Retina (tissue), 1 donor: ENCODE measurements at places on chromosomes 6 and 20.

GRCh38 chr6:4180652-4181255, 45.4 kb upstream of the ECI2 start:
- DNase-seq: no peak

GRCh38 chr6:135226537-135226936, 45.4 kb downstream of the MYB start:
- DNase-seq: no peak

DNA sequence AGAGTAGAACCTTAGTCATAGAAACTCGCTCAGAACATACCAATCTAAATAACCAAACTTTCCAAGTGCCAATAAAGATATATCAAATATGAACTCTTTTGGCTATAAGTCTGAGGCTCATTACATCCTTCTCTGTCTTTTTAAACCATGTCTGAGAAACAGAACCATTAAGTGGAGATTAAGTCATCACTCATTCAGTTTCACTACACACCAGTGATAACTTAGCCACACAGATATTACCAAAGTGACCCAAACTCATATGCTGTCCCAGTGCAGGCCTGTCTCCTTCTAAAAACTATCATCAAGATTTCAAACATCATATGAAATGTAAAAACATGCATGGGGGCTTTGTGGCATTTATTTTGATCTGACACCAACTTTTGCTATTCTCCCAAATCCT, 12.0 kb downstream of the GCLC start:
- DNase-seq: no peak

DNA sequence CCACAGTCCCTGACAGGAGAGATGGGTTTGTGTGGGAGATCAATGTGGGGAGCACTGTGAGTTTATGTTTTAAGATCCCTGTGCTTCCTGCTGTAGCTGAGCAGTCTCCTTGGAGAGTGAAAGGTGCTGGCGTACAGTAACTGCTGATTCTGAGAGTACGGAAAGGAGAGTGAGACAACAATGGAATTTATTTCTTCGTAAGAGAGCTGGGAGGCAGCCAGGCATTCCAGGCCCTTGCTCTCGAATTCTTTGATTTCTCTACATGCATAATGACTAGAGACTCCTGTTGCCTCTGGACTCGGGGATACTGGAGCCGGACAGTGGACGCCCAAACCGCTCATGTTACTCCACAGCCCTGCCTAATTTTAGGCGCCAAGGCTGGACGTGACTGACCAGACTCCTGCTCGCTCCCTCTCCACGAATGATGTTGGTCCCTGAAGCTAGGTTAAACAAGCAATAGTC, 131.0 kb upstream of the PHACTR1 start:
- no peak for DNase-seq

- no peak for DNase-seq
Measured at GRCh38 chr6:11542863-11543262, 5.3 kb downstream of the TMEM170B start.

- DNase-seq: no peak
Measured at GRCh38 chr6:21333715-21334114, 259.8 kb upstream of the SOX4 start.

- no peak for DNase-seq
Measured at GRCh38 chr6:6436946-6437345, 116.5 kb upstream of the F13A1 start.

- no peak for DNase-seq
Measured at GRCh38 chr6:44527583-44528369, 140.3 kb downstream of the CDC5L start.

DNA sequence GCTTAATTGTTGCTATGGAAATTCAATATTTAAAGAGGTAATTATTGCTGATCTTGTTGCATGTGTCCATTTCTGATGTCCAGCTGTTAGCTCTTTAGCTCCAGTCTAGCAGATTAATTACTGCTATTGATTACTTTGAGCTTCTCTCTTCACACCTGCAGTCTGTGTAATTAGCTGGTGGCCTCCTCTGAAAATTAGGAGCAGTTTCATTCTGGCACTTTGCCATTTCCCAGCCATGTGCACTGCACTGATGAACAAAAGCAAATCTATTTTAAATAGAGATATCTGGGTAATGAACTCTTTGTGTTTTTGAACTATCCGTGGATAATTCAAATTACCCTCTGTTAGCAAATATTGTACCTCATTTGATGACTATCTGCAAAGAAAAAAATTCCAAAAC, 275.9 kb downstream of the RNF144B start:
- DNase-seq: no peak

- no peak for DNase-seq
Measured at GRCh38 chr20:8296536-8296935, 164.5 kb downstream of the PLCB1 start.

- no peak for DNase-seq
Measured at GRCh38 chr6:163352011-163352685, 62.4 kb upstream of the QKI start.

DNA sequence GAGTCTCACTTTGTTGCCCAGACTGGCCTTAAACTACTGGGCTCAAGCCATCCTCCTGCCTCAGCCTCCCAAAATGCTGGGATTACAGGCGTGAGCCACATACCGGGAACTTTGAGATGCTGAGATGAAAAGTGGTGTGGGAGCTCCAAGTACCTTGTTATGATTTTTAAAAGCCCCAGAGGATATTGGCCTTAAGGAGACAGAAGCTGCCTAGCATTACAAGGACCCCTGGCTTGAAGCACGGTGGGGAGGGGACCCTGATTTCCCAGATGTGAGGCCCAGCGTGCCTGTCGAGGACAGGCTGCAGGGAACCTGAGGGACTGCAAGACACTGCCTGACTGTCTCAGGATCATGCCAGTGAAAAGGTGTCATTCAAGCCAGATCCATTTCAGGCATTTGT, 75.3 kb upstream of the TIAM2 start:
- DNase-seq: no peak

GRCh38 chr6:1930356-1930755, 315.0 kb downstream of the GMDS start:
- DNase-seq: no peak

DNA sequence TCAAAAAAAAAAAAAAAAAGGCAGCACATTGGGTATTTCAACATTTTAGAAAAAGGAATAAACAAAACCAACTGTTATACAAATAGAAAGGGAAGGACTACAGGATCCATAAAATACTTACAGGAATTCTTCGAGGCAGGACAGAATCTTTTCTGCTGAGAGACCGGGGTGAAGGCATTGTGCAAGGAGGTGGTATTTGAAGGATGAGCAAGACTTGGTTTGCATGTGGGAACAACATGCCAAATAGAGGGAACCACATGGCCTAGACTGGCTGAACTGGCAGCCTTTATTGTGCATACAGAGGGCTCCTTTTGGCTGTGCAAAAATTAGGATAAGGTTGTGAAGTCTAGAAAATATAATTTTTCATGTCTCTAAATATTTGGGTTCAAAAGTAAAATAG, 62.9 kb downstream of the SCAND1 start:
- DNase-seq: no peak

DNA sequence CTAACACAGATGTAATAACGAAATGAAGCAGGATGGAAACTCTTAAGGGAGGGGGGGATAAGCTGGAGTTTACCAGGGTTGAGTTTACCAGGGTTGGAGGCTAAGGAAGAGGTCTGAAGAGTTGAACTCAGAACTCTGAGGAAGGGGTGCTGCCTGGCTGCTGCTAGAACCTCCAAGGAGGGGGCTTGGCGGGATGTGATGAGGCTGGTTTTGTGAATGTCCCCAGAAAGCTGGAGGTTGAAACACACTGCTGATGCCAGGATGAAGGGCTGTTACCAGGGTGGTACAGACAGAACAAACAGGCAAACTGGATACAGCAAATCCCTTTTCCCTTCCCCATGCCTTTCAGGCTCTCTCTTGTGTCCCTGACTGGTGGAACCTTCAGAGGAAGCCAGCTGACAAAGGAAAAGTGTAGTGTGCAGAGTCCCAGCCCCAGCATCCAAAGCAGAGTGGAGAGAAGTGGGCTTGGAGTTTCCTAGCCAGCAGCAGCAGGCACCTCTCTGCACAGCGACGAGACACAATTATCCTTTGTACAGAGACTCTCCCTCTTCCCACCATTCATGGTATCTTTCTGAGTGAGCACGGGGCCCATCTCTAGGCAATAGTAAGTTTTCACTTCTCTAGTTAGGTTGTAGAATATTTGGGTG, 23.7 kb downstream of the UBE2V1 start:
- DNase-seq: no peak
